ENCODE measurements at places on chromosomes 2 and 18.

DNA sequence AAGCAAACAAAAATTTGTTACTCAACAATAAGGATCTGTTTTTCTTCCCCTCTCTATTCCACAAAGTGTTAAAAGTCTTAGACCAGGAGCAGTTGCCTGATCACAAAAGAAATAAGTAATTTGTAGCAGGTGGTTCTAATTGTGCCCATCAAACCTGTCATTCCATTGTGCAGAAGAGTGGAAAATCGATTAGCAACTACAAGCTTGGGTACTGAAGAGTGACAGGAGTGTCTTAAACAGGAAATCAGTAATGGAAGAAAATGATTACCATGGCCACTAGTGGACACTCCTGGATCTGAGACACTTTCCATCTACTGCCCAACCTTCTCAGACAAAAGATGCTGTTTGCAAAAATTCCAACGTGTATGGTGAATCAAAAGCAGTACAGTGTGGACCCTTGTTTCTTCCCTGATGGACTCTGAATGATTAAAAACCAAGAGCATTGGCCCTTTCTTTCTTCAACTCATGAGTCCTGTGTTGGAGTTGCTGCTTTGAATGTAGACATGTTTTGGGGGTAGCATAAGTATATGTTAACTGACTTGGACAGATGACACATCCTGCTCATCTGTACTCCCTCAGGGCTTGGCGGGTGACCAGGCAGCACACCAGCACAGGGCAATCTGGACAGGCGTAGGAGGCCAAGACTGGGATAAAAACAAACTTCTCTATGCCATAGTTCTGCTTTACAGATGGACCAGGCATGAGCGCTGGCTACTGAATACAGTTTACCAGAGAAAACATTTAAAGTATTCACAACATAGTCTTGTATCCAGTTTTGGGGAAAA is 51.9 kb downstream of the PLA2R1 start:
- DNase-seq = no peak

- DNase-seq = no peak
Observed at GRCh38 chr2:99150706-99151105, 4.0 kb downstream of the TSGA10 start.

DNA sequence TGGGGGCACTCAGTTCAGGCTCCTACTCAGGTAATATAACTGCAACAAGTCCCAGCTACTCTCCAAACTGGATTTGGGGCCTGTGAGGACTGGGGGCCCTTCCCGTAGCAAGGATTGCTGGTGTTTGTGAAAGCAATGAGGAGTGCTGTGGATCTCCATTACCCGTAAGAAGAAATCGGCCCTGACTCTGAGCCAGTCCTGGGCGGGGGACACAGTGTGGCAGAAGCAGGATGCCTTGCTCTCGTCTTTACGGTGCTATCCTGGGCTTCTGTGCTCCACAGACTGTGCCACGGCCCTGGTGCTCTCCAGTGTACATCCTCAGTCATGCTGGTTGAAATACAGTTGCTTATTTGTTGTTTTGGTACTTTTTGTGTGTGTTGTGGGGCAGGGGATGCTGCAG is 172.9 kb downstream of the NDUFA10 start:
- DNase-seq = no peak

GRCh38 chr2:222835823-222836151 is 25.0 kb upstream of the ACSL3 start:
- DNase-seq = no peak

- no peak for DNase-seq
Observed at GRCh38 chr18:470661-471501, 29.6 kb downstream of the COLEC12 start.

DNA sequence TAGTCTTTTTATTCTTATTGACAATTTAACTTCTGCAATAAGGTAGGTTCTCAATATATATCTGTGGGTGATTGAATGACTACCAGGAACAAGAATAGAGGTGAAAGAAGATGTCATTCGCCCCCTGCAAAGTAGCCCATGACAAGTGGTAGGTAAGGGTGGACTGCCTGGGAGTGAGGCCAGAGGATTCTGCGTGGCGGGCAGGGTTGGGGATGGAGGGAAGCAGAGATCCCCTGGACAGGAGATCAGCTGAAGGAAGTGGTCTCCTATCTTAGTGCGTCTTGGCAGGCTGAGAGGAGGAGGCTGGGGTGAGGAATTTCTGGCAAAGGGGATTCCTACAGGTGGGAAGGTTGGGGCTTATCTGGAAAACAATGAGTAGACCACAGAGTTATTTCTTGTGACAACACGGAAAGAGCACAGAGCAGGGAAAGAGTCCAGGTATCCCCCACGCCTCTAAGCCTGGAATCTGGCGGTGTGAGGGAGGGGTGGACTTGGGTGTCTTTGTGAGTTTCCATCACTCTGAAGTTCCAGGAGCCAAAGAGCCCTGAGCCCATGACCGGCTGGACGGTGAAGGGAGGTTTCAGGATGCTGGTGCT is 21.5 kb upstream of the MYCN start:
- no peak for DNase-seq

- no peak for DNase-seq
Observed at GRCh38 chr18:33076601-33077000, 303.8 kb upstream of the KLHL14 start.

GRCh38 chr2:211903961-211904360 is 634.6 kb downstream of the ERBB4 start:
- no peak for DNase-seq

DNA sequence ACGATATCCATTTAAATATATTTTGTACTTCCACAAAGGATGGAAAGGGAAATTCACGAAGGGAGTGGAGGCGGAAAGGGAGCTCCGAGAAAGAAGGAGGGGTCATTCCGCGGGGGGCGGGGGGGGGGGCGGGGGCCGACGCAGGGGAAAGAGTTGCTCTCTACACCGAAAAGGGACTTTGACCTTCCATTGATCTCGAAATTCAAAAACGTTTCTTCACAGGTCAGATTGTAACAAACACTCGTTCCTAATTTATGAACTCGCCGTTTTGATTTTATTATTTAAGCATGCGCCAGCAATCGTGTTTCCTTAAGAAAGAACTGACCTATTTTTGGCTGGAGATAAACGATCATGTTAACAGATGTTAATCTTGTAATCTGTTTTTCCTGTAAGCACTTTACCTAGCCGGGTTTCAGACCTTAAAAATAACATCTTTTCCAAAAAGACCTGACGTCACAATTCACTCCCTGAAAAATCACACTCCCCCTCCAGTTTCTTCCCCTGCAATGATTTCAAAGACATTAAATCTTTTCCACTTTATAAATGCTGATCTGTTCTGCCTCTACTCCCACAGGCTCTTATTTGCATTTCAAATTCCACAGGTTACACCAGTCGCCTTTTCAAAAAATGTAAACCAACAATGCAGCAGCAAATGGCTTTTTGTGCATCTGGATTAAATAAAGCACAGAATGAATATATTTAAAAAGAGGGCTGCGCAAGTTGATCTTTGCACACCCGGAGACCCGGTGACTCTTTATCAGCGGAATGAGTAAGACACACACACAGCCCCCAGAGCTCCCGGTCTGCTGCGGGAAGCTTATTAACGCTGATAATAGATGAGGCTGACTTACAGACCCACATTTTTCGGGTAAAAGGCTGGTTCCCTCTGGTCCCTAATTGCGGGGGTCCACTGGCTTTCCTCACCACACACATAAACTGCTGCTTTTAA is 1.6 kb downstream of the ZNF516 start:
- DNase-seq = no peak

GRCh38 chr18:46481048-46481846 is 175.8 kb downstream of the LOXHD1 start:
- DNase-seq = peak; percentile 14

- peak; percentile 17 for DNase-seq
Observed at GRCh38 chr18:5238371-5238976, 41.4 kb upstream of the AKAIN1 start.

- DNase-seq = no peak
Observed at GRCh38 chr2:24009680-24010476, at the start of gene MFSD2B. Gene MFSD2B (plus strand): TSS chr2:24010085. CDS start chr2:24010097, 12 bp downstream.

- DNase-seq = no peak
Observed at GRCh38 chr18:10270151-10270571, 184.3 kb upstream of the APCDD1 start.

DNA sequence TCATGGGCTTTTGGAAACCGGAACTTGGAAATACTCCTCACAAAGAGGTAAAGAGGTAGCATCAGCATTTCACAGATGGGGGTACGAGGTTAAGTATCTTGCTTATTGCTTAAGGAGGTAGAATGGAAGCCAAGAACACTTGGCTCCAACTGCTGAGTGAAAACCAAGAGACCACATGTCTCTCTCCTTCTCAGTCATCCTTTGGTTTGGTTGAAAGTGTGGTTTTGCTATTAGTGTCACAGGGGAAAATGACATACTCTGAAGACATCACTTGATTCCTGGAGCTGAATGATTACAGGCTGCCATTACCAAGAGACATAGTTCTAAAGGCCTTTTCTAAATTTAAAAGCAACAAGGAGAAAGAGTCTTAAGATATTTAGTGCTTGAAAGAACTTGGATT is 41.5 kb downstream of the ANTXR1 start:
- no peak for DNase-seq

- DNase-seq = no peak
Observed at GRCh38 chr2:53545604-53546003, 222.0 kb upstream of the CHAC2 start.

- DNase-seq = no peak
Observed at GRCh38 chr18:31490387-31490786, 7.6 kb upstream of the DSG2 start.

DNA sequence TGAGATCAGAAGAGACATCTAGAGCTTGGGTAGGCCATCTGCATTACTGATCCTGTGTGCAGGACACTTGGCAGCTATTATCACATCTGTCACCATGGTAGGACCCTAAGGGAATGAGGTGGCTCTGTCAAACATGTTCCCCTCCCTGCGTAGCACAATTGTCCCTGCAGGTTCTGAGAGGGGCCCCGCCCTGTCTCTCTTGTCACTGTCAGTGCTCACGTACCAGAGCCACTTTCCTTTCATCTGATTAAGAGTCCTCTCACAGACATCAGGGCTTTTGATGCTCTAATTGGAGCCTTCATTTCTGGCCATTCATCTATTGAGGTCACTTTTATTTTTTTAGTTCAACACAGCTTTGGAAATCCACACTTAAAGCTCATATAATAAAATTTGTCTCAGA is 38.5 kb downstream of the NEB start:
- DNase-seq = no peak

GRCh38 chr2:239341146-239341732 is 59.6 kb downstream of the HDAC4 start:
- no peak for DNase-seq

- no peak for DNase-seq
Observed at GRCh38 chr2:54099829-54100585, 15.4 kb upstream of the ACYP2 start.

- no peak for DNase-seq
Observed at GRCh38 chr2:145206496-145207281, 686.8 kb upstream of the ZEB2 start.

DNA sequence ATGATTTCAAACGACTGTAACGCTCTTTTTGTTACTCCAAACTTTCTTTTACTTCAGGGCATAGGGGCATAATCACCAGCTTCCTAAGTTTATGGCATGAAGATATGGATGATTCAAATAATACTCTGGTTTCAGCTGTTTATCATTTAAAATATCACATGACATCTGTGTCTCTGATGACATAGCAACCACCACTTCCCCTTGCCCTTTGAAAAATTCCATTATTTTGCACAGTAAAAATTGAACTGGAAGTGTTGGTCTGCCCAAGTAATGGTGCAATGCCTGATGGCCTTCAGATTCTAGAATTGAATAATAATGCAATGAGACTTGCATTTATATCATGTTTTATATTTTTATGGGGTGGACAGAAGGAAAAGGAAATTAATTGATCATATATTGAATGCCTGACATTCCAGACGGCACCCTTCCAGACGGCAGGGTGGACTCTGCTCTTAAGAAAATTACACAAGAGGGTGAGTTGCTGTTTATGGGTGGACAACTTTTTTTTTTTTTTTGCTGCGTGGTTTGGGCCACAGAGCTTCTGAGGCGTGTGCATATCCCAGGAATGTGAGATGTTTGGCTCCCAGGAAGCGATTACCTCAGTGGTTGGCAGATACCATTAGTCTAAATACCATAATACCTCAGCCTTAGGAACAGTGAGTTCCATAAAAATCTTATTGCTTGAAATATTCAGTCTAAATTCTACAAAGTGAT is 101.7 kb upstream of the ZNF521 start:
- no peak for DNase-seq

DNA sequence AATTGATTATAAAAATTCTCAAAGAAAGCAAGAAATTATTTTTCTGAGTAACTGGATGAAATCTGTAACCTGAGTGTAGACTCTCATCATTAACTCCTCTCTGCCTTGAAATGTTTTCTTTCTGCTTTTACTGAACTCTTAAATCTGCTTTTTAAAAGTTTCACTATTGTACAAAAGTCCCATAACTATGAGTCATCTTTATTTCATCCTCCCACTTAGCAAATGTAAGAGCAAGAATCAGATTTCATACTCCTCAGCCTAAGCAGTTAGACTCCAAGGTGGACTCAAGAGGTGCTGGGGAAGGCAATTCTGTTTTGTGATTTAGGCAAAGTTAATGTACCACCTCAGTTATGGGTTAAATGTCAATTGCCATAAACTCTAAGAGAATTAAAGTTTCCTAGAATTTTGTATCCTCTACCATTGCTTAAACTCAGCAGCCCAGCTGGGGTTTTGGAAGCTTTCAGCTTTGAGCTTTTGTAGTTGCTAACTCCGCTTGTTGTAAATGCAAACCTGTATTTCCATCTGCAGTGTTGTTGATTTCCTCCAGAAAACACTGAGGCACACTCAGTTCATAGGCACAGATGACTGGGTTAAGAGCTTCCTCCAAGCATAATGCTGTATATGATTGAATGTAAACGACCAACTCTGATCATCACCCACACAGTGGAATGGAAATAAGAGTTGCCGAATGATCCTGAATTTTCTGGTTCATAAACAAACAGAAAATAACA is 268.8 kb downstream of the ARHGAP15 start:
- DNase-seq = no peak

GRCh38 chr18:52409727-52410126 is 69.7 kb downstream of the DCC start:
- DNase-seq = no peak

DNA sequence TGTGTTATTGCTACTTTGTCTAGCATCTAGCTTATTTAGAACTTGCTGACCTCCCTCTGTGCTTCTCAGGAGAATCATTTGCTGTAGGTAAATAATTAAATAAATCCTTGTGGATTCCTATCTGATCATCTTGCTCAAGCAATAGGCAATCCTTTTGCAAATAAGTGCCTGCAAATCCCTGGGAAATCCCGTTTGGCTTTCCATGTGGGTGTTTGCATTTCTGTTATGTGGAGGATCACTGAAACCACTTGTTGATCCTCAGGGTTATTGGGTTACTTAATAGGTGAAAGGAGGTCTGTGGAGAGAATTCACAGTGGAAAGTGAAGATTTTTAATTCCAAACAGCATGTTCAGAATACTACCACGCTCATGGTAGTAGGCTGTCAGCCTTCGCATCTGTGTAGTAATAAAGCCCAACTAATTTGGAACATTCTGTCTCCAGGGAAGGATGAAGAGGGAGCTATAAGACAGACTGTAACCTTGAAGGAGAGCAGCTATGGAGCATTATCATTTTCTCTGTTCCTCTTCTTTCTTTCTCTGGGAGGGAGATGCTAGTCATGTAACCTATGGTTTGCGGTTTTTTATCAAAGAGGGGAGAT is 72.5 kb downstream of the GULP1 start:
- no peak for DNase-seq

All from stimulated activated CD8-positive, alpha-beta memory T cell treated with anti-CD3 and anti-CD28 coated beads, Interleukin-7, amount 100 ng/mL, for 48 hours (primary cell).